ENCODE measurements at places on chromosomes 5 and 9.

- no peak for DNase-seq
Measured at GRCh38 chr5:114952876-114953275, 216.8 kb downstream of the TRIM36 start.

GRCh38 chr9:117462861-117463260, 48.0 kb upstream of the ASTN2 start:
- no peak for DNase-seq

DNA sequence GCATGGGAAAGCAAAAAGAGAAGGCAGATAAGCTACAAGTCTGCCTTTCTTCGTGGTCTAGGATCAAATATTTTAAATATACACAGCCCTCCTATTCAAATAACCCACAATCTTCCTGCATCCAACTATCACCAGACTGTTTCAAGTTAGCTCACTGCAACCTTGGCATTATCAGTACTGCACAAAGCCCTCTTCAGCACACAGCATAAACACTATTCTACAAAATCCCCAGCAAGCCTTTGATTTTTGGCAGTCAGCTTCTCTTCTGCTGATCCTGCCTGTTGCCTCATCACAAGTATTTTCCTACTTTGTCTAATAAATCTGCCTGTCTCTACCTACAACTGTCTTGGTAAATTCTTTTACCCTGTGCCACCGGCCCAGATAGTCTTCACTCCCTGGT, 142.9 kb downstream of the COX7C start:
- DNase-seq: no peak

GRCh38 chr5:168152660-168153059, 138.8 kb upstream of the WWC1 start:
- DNase-seq: no peak

DNA sequence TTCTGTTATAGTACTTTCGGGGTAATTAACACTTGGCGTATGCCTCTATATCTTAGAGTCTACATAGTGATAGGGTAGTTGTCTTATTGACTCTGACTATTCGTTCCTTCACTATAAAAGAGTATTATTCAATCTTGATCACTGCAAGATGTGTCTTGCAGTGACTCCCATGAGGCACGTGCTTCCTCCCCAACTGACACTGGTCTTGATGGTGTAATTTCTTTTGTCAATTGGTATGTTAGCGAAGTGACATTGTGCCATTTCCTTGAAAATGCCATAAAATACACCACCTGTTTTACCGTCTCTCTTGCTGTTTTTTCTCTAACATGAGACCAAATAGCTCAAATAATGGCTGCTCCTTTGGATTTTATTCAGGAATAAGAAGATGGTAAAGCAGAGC, 1314.1 kb upstream of the CDH6 start:
- DNase-seq: no peak

Data from hypothalamus (tissue), 51 donors.